ENCODE measurements at places on chromosomes 3 and 15. TPM values are rescaled to one million over a fixed set of nuclear protein-coding genes. Genes with fewer than 3 reads are reported as not detected.

Gene RLBP1
- polyA plus RNA-seq = not detected

Gene IQGAP1
- polyA plus RNA-seq = 70.0 TPM

Gene DNAH12
- polyA plus RNA-seq = not detected

Gene CTXN2
- 0.15 TPM for polyA plus RNA-seq

Gene IP6K2
- polyA plus RNA-seq = 112 TPM

Gene MYZAP
- 6.1 TPM for polyA plus RNA-seq

Gene WDR49
- 0.43 TPM for polyA plus RNA-seq
